ENCODE measurements at places on chromosomes 1 and 21.
A peak's percentile ranks its signal among the peaks of the same experiment; 100 is the strongest.

GRCh38 chr1:156760796-156761104 lies 6.6 kb upstream of the PRCC start:
- no peak for DNase-seq

- DNase-seq, result no peak
Measured at GRCh38 chr21:35614396-35614921, 445.9 kb downstream of the SETD4 start.

DNA sequence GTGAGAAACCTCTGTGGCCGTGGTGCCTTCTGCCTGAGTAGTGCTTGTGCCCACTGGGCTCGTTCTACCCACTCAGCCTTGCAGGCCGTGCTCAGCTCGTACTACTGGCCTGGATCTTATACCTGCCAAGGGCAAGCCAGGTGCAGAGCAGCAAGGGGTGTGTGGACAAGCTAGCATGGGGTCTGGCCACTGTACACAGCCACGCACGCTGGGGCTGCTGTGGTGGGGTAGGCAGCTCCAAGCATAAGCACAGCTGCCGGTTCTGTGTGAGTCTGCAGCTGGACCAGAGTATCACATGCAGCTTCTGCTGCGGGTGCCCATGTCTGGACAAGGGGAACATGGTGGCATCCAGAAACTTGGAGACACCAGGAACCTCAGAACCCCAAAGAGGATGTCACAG lies 16.4 kb downstream of the FAM20B start:
- DNase-seq, result no peak

DNA sequence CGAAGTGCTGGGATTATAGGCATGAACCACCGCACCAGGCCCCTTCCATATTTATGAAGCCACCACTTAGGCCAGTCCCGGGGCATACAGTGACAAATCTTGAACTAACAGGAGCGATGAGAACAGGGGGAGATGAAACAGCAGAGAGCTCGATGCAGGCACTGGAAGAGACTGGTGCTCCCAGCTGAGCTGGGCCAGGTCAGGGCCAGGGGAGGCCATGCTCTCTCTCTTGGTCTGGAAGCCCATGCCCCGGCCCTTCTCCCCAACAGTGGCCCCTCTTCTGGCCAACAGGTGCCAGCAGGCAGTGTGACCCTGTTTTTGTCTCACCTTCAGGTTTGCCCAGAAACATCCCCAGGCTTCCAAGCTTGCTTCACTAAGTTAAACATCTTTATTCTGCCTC lies 269.9 kb upstream of the C1orf174 start:
- DNase-seq, result no peak

- DNase-seq, result no peak
Measured at GRCh38 chr1:153597206-153597605, 15.7 kb downstream of the S100A16 start.

GRCh38 chr1:115090186-115090490 lies 835 bp upstream of the TSPAN2 start:
- DNase-seq, result no peak

GRCh38 chr1:229478852-229479251 lies 29.3 kb downstream of the NUP133 start:
- no peak for DNase-seq

GRCh38 chr21:45228171-45228641 lies 59.5 kb downstream of the POFUT2 start:
- no peak for DNase-seq

DNA sequence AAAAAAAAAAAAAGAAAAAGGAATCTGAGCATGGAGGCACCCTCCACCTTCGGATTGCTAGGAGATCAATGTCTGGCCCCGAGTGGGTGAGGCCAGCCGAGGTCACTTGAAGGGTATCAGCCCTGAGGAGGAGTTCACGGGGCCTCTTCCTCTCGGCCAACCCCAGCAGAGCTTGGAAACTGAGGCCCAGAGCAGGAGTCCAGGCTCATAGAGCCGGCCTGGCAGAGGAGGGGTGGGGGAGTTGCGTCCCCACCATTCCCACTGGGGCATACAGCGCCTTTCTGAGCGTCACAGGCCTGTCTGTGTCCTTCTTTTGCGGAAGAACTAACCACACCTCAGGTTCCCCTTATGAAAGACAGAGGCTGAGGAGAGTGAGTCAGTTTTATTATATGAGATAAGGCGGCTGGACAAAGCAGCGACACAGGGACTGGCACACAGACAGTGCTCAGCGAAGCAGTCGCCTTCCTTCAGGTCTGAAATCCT lies 17.1 kb upstream of the EPHA2 start:
- DNase-seq, result no peak

DNA sequence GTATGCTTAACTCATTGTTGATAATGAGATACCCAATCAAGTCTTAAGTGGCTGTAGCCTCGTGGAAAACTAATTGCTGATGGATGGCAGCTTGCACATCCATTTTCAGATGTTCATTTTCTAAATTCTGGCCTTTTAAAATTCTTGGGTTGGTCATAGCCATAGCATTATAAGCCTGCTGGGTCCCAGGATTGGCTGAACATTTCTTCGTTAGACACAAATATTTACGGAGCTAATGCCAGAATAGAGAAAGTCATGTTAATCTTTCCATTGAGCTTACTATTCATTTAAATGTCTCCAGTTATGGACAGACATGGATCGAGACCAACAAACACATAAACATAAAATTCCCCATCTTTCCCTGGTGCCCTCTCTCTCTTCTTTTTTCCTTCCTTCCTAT lies 32.5 kb downstream of the CENPF start:
- DNase-seq, result no peak

GRCh38 chr1:25675729-25676476 lies 59.3 kb downstream of the MAN1C1 start:
- DNase-seq, result peak; percentile 50

DNA sequence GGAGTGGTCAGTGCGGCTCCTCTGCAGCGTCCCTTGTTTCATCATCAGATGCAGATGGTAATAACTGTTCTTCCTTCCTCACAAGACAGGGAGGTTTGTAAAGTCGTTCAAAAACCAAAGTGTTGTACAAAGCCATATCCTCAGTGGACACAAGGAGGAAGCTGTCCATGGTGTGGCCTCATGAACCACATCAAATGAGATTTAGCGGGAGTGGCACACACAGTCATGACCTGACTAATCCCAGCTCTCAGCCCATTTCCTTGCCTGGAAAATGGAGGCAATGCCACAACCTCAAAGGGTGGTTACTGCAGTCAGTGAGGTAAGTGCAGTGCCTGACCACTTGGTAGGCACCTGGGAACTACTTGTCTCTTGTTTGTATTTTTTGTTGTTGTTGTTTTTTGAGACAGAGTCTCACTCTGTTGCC lies 13.4 kb downstream of the ENTREP3 start:
- DNase-seq, result no peak

- no peak for DNase-seq
Measured at GRCh38 chr1:204240233-204240632, 26.4 kb upstream of the GOLT1A start.

- no peak for DNase-seq
Measured at GRCh38 chr1:40363721-40364120, 9.8 kb upstream of the SMAP2 start.

DNA sequence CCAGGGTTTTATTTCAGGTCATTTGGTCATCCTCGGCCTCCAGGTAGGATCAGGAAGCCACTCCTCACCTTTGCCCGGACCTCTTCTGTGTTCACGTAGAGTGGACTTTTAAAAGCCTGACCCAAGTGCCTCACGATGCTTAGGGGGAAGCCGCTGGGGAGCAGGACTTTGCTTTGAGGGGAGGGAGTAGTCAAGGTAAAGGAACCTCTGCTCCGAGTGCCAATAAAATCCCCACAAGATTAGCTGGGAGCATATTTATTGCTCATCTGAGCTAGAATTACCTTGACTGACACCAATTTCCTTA lies 603 bp upstream of the DHRS3 start:
- no peak for DNase-seq

DNA sequence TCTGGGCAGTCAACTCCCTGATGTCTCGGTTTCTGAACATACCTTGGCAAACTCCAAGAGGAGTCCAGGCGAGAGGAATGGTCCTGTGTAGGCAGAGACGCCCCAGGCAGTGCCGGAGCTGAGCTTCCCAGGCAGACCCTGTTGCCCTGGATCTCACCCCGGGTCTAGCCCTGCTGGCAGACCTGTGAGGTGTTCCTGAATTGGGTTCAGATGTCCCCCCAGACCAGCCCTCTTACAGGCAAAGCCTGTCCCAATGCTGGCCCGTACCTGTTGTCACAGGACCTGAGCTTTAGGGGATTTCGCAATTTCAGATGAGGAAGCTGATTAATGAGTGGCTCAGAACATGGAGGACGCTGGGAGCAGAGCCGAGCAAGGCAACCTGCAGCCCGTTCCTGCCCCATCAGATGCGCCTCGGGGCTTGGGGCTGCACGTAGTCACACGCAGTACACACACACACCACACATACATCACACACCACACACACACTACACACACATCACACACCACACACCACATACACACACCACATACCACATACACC lies 38.5 kb upstream of the PDE9A start:
- DNase-seq, result no peak

DNA sequence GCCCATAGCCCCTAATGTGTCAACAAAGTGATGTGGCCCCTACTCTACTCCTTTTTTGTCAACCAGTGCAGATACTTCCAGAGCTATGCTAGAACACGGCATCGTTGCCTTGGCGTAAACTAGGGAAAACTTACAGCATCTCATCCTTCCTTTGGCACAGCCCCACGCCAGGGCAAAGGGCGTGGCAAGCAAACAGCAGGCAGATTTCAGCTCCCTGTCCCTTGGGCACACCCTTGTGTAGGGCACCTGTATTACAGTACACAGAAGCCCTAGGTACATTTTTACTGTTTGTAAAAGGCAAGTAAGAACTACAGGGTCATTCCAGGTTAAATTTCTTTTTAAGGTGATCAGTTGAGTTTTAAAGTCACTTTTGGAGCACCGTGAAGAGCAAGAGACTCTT lies 29.3 kb downstream of the PRDX6 start:
- DNase-seq, result no peak

DNA sequence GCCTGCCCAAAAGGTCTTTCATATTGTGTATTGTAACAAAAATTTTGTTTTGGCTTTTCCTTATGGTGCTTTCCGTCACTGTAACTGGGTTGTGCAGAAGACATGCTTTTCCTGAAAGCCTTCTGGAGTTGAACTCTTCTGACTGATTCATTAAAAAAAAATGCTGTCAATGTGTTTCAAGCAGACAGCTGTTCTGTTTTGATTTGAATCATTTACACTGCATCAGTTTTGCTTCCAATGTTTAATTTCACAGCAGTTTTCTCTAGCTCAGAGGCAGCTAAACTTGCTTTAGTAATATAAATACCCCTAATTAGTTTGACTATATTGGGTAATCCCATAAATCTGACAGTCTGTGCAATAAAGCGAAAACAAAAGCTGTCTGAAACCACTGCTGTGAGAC lies 7.9 kb downstream of the UTP11 start:
- DNase-seq, result no peak

DNA sequence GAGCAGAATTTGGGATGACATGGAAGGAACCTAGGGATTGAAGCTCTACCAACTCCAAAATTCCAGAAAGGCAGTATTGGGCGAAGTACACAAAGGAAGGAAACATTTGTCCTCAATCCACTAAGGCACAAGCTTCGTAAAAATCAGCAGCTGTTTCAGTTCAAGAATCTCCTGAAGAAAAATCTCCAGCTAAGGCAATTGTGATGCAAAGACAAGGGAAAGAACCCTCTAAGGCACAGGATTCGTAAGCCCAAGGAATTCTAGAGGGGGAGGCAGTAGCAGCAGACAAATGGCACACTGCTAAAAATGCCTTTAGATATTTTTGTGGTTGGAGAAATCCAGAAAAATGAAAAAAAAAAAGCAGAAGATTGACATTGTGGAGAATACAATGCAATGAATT lies 64.5 kb upstream of the PLPPR5 start:
- DNase-seq, result no peak

DNA sequence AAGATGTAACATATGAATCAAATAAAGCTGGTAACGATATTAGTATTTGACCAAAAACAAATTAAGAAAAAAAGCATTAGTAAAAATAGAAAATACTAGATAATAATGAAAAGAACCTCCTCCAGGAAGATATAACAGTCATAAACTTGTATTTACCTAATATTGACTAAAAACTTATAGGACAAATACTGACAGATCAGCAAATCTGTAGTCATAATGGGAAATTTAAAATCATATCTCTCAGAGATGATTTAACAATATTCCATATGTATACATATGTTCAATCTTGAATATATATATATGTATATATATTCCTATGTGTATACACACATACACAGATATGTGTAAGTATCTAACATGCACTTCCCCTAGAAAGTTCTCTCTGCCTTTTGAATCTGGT lies 52.0 kb upstream of the FGGY start:
- DNase-seq, result no peak

GRCh38 chr1:31915438-31915837 lies 22.7 kb downstream of the PTP4A2 start:
- no peak for DNase-seq

DNA sequence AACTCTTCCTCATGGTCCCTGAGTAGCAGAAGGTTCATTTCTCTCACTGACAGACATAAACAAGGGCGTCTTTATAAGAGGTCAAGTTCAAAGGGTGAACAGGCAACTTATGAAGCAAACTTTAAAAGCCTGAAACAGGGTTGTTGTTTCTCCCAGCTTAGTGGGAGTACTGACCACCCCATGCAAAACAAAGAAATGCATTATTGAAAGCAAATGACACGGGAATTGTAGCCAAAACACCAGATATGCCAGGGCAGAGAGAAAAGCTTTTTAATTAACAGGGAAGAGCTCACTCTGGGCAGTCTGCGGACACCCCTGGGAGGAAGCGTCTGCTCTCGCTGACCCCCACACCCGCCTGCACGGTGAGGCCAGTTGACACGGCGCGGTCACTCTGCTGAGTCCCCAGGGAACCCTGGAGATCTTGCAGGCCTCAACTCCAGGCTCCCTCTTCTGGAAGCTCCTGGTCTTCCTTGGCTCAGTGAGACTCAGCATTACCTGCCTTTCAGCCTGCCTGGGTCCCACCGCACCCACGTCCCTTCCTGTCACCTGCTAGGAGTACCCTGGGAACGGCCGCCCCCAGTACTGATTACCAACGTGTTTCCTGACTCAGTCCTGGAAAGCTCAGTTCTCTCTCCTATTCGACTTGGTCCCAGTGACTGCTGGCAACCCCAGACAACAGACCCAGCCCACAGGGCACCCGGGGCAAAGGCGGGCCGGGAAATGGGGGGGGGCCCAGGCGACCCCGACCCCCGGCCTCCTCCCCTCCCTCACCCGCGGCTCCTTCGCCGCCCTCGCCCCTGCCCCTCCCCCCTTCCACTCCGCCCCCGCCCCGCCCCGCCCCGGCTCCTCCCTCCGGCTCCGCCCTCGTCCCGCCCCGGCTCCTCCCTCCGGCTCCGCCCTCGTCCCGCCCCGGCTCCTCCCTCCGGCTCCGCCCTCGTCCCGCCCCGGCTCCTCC lies 972 bp downstream of the CFAP410 start:
- no peak for DNase-seq

- DNase-seq, result no peak
Measured at GRCh38 chr1:109846162-109846561, 64.5 kb upstream of the CSF1 start.

GRCh38 chr21:34313116-34313515 lies 50.7 kb upstream of the KCNE2 start:
- DNase-seq, result no peak

All from stimulated activated CD4-positive, alpha-beta T cell treated with anti-CD3 and anti-CD28 coated beads, TNF-alpha, amount 100 ng/mL, for 1 hour (primary cell).